ENCODE measurements at places on chromosomes 6 and 20.

- no peak for DNase-seq
Observed at GRCh38 chr6:127539272-127539671, 20.1 kb upstream of the MTCL3 start.

- DNase-seq: no peak
Observed at GRCh38 chr6:154554491-154554890, 44.0 kb upstream of the CNKSR3 start.

DNA sequence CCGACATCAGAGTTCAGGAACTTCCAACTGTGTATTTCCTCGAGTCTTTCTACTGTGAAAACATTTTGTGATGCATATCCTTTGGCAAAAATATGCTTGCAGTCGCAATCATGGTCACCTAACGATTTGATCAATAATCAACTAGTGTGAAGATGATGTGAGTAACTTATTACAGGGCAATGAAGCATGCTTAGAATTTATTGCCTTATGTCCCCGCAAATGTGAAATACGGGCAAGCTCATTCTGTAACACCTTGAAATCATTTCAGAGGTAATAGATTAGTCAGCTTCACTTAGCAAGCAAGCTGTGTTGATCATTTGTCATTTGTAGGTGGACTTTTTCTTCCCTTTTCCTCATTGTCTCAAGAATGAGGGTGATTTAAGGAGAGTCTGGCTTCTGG is 67.9 kb upstream of the DOK5 start:
- no peak for DNase-seq

DNA sequence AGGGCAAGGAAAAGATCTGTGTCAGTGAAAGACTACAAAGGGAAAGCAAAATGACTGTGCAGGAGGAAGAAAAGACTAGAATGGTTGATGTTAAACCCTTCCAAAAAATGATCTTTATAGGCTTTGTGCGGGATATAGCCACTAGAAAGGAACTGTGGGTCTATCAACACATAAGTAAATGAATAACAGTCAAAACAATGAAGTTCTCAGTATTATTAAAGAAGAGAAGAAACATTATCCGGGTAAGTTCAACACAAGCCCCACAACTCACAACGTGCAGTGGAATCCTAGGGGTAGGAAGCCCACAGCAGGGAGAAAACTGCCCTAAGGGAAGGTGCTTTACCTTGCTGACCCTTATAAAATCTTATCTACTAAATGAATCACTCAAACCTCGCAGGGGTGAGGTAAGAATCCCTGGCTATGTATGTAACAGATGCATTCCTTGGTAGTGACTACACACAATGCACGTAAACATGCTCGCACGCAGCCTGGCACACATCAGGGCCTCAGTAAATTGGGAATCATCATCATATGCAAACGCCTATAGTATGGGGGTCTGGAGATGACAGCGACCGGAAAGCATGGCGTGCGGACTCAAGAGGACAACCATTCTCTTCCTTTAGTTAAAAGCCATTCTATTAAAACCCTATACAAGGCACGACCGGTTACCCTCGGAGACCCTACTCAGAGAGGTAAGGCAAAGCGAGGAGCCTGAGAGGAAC is 11.3 kb downstream of the TFAP2A start:
- DNase-seq: no peak

DNA sequence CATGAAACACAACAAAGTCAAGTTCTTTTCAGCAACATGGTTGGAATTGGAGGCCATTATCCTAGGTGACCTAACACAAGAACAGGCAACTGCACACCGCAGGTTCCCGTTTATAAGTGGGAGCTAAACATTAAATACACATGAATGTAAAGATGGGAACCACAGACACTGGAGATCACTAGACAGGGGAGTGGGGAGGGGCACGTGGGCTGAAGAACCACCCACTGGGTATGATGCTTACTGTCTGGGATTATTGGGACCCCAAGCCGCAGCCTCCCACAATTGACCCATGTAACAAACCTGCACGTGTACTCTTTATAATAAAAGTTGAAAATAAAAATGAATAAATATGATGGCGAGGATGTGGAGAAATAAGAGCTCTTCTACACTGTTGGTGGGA is 8.6 kb upstream of the RAET1G start:
- DNase-seq: no peak

DNA sequence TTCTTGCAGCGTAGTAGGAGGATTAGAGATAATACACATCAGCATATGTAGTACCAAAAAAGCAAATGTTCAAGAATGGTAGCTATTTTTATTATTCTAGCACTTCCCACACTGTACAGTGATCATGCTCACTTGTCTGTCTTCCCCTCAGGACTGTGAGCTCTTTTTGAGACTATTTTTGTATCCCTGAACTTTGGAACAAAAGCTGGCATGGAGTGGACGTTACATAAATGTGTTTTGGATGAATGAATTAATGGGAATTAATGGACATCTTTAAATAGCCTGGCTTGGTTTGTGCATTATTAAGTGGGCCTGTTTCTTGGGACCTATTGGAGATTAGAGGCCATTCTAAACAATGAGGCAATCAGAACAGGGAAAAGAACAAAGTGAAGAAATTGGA is 243.7 kb downstream of the CD83 start:
- no peak for DNase-seq

DNA sequence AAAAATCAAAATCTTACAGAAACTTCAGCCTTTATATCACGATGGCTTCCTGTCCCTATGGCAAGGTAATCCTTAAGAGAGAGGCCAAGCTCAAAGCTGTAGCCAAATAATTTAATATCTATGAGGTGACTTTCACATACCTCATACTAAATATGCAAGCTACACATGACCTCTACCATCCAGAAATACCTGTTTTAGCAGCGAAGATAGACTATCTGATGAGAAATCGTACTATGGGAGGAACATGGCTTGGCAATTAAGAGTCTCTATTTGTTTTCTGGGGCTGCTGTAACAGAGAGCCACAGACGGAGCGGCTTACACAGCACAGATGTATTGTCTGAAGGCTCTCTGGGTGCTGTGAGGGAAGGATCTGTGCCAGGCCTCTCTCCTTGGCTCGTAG is 31.0 kb upstream of the SALL4 start:
- no peak for DNase-seq

DNA sequence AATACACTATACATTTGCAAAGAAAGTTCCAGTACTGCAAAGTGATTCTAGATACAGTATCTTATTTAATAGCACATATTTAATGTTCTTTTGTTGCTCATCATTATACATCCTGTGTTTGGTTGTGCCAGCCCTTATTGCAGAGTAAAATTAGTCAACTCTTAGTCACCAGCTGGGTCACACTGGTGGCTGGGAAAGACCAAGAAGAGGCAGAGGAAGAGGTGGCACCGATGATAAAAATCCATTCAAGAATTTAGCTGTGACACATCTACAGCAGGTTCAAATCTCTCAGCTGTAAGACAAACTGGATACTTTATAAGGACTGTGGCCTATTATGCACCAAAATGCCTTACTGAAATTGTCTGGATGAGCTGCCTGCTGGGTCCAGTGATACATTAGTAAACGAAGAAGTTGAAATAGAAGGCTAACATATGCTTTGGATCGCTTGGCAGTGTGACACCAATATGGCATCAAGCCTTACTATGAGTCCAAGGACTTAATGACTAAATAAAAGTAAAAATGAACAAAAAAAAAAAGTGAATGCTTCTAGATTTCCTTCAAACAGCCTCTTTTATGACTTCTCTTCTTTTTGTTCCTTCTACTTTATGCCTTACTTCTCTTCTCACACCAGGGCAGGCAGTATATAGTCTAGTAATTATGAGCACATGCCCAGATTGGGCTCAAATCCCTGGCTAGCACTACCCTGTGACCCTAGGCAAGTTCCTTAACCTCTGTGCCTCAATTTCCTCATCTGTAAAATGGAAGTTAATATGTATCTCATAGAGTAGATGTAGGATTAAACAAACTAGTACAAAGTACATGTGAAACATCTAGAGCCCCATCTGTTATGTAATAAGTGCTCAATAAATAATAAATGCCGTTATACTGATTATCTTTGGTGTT is 29.4 kb upstream of the RNF8 start:
- DNase-seq: no peak

- DNase-seq: no peak
Observed at GRCh38 chr6:74609871-74610270, 596.0 kb downstream of the COL12A1 start.

GRCh38 chr20:59617221-59617620 is 12.9 kb downstream of the PHACTR3 start:
- no peak for DNase-seq

DNA sequence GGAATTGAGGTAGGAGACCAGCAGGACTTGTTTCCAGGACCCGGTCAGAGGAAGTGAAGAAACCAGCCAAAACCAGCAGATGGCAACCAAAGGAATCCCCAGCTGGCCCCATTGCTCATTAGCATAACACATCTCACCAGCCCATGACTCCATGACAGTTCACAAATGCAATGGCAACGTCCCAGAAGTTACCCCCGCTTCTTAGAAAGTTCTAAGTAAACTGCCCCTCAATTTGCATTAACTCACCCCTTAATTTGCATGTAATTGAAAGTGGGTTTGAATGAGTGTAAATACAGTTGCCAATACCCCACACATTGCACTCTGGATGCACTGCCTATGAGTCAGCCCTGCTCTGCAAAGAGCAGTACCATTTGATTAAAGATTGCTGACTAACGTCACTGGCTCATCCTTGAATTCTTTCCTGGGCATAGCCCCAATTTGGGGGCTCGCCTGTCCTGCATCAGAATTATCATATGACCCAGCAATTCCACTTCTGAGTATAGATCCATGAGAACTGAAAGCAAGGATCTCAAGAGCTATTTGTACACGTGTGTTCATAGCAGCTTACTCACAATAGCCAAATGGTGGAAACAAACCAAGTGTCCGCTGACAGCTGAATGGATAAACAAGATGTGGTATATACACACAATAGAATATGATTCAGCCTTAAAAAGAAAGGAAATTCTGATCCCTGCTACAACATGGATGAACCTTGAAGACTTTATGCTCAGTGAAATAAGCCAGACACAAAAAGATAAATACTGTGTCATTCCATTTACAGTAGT is 36.4 kb downstream of the MYLK4 start:
- no peak for DNase-seq

- DNase-seq: no peak
Observed at GRCh38 chr20:35312318-35312717, 20.1 kb upstream of the FAM83C start.

DNA sequence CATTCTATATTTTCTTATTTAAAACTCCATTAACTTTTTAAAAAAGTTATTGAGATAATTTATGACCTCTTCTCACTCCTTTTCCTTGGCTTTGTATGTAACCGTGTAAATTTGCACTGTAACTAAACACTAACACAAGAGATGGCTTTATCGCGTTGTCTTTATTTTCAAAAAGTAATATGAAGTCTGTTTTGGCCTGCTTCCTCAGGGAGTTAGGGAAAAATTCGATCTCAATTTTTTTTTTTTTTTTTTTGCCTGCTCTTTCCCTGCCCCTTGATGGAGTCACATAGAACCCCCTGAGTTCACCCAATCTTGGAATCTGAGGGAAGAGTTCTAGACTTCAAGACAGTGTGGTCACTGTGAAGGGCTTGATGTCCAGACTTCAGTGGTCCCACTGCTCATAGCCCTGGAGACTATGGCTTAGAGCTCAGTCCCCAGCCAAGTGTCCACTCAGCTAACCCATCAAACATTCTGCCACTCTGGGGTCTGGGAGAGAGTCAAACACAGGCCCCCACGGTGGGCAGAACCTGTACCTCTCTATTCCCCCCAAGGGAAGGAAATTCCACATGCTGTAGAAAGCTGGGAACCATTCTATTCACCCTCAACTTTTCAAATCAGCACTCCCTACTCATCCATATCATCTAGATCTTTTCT is 15.7 kb upstream of the TBC1D22B start:
- no peak for DNase-seq

GRCh38 chr6:138569970-138570724 is 70.9 kb upstream of the NHSL1 start:
- DNase-seq: no peak

DNA sequence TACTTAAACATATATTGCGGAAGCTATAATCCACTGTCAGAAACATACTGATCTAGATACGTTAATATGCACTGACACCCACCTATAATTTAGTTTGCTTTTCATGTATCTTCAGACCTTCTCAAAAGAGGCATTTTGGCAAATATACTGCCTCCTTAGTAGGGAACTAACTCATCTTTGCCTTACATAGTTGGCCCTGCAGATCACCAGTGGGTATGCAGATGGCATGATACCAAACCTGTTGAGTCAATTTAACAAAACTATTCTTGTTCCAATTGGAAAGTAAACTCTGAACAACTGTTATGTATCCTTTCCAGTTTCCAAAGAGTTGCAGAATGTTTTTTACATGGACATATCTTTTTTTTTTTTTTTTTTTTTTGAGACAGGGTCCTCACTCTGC is 35.6 kb upstream of the TBC1D20 start:
- DNase-seq: no peak

DNA sequence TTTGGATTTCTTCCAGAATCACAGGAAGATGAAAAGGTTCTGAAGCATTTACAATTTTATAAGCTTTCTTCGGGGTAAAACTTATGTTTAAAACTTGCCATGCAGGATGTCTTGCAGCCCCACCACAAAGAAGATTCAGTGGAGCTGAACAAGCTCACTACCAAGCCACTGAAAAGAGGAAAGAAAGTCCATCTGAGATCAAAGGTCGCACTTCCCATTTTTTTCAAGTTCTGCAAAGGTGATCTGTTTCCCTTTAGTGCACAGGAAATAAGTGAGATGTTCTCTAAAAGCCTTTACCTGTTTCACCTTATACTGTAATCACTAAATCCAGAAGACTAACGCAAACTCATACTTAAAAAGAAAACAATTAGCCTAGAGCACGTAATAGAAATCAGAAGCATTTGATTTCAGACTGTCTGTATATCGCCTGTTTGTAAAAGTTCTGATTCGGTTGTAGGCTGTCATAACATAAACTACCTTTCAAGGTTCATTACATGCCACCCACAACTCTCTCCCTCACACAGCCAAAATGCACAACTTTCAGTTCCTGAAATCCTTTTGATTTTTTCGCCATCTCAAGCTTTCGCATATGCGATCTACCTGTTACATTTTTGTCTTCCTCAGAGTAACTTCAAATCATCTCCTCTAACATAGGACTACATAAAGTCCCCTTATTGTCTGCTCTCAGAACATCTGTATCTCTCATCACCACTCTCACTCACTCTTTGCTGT is 1.8 kb downstream of the ECHDC1 start:
- no peak for DNase-seq

GRCh38 chr6:41577356-41578216 is 31.4 kb downstream of the FOXP4 start:
- DNase-seq: no peak

- DNase-seq: no peak
Observed at GRCh38 chr6:85136310-85136709, 313.6 kb upstream of the NT5E start.
